ENCODE measurements at places on chromosomes 12 and 14.

GRCh38 chr12:46886541-46887041 is 60.8 kb upstream of the SLC38A4 start:
- no peak for DNase-seq

DNA sequence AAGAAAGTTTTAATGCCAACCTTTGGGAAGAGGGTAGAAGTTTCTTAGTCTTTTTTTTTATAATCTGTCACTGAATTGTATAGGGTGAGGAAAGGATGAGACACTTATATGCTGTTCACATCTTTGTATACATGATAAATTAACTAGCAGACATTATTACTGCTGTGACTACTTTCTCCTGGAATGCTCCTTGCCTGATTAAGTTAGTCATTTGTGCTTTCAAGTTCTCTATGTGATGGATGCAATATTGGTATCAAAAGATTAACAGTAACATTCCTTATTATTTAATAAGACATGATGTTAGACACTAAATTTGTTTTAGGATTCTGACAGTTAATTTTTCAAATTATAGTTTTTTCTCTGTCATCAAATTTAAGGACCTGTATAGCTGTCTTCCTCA is 223.4 kb upstream of the GARIN2 start:
- DNase-seq: no peak

GRCh38 chr12:12683725-12684124 is 12.3 kb downstream of the GPR19 start:
- DNase-seq: no peak

DNA sequence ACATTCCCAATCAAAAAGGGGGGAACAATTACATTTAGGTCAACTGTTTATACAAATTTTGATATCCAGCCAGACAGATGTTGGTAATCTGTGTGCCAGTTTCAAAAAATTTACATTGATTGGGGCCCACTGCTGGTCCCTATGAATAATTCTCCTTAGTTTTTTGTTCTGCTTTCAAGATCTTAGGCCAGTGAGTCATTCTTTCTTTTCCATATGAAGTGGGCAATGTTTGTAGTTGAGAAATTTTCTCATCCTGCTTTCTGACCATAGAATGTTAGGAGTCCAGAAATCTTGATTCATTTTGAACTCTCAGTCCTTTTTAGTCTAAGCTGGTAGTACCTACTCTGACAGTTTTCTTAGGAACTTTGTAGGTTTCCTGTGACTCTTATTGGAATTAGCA is 244.3 kb downstream of the DIO2 start:
- DNase-seq: no peak

DNA sequence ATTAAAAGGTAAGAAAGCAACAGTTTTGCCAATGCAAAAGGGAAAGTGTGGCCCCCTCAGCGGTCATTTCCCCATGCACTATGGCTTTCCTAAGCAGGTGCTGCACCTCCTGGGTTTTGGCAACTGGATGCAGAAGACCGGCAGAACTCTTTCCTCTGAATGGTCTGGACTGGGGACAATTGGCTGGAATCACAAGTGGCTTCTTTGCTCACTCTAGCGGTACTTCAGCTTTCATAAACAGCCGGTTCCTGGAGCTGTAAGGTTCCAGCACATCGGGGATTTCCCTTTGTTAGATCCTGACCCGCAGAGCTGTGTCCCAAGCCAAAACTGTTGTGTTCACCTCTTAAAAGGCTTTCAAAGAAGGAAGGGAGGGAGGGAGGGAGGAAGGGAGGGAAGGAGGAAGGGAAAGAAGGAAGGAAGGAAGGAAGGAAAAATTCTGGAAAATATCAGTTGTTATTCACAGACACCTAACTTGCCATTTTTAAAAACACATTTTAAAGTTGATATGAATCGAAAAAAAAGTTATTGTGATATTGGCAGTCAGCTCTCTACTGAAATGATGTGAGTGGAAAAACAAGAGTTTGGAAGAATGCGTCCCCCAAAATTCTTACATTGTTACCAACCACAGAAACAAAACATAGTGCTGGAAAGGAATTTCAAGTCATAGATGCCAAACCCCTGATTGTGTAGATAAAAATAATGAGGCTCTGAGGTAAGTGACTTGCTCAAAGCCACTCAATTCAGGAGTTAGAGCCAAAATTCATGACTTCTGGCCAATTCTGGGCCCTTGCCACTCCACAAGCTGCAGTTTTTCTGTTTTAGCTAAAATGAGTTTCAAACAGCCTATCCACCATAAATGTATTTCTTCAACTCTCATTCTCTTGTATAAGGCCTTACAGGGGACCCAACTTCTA is 220.6 kb upstream of the HMGA2 start:
- no peak for DNase-seq

- DNase-seq: no peak
Observed at GRCh38 chr12:58931518-58931917, 11.2 kb upstream of the LRIG3 start.

DNA sequence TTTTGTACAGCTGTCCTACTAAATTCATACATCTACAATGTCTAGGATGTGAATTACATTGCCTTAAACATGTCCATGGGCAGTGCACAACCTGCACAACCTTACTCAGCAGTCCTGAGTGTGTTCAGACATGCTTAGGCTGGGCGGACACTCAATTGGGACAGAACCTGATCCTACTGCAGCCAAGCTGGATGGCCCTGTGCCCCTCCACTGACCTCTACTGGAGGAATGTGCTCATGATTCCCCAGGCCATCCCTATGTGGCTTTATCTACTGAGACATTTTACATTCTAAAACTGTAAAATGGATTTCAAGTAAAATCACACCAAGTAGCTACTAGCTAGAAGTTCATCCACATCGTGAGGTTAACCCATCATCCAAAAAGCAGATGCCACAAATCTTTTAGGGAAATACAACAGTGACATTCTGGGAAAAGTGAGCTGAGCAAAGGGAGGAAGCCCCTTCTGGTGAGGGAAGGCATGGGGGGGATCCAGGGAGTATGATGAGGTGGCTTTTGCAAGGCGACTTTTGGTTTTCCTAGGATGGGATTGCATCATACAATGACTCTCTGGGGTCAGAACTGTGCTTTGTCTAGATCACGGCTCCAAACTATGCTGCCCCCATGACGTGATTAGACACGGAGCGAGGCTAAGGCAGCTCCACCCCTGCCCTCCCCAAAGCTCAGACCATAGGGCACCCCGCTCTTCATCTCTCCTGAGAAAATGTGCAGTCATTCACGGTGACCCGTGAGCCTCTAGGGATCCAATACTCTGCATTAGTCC is 911.7 kb upstream of the TMEM132C start:
- DNase-seq: peak; percentile 9

DNA sequence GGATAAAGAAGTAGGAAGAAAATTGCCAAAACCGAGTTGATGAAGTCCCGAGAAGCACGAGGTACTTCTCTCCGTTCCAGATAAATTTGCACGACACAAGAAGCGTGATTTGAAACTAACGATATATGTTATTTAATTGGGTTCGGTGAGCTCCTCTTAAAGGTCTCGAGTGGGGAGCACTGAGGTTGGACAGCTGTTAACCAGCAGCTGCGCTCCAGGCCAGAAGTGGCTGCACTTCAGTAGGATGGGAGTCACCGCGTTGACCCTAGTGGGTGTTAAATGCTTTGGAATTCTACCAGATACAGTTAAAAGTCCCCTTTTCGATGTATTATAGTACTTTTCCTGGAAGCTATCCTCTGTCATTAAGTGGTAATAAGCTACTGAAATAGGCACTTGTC is 953 bp upstream of the DCAF5 start:
- peak; percentile 31 for DNase-seq

GRCh38 chr12:15688202-15688736 is 100.9 kb downstream of the EPS8 start:
- peak; percentile 60 for DNase-seq

- DNase-seq: peak; percentile 23
Observed at GRCh38 chr12:26102953-26103352, 21.9 kb downstream of the BHLHE41 start.

GRCh38 chr14:103928011-103928890 is at the start of gene TDRD9:
TDRD9 (plus strand) TSS chr14:103928456; CDS start chr14:103928510, 54 bp downstream.
- no peak for DNase-seq

- DNase-seq: no peak
Observed at GRCh38 chr12:80443974-80444666, at the start of gene PTPRQ. PTPRQ (plus strand) TSS chr12:80444235; CDS start chr12:80444346, 111 bp downstream.

GRCh38 chr14:53954551-53955228 is 1.9 kb downstream of the BMP4 start:
- DNase-seq: no peak

GRCh38 chr12:17640615-17641014 is 449.4 kb downstream of the RERGL start:
- DNase-seq: no peak

GRCh38 chr12:89709995-89710872 is 1.6 kb upstream of the ATP2B1 start:
- peak; percentile 68 for DNase-seq

- DNase-seq: no peak
Observed at GRCh38 chr12:47270782-47271664, 191.3 kb upstream of the AMIGO2 start.

DNA sequence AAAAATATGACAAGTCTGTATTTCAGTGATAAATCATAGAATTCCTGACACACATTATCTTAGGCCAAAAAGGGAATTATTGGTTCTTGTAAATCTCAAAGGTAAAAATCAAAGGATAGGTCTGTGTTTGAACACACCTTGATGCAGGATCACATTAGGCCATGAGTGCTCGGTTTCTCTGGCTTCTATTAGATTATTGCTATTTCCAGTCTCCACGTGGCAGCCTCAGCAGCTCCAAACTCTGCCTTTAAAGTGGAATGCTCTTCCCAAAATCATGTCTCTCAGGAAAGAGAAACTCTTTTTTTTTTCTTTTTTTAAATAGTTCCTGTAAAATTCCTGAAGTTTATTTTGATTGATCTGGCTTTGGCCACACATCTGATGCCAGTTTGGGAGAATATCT is 105.6 kb upstream of the FRMD6 start:
- DNase-seq: no peak

- DNase-seq: no peak
Observed at GRCh38 chr14:62665286-62665685, 380.0 kb downstream of the KCNH5 start.

GRCh38 chr12:93911396-93911795 is 234.2 kb downstream of the CRADD start:
- DNase-seq: no peak

GRCh38 chr12:89225401-89225800 is 126.9 kb downstream of the DUSP6 start:
- DNase-seq: peak; percentile 71

DNA sequence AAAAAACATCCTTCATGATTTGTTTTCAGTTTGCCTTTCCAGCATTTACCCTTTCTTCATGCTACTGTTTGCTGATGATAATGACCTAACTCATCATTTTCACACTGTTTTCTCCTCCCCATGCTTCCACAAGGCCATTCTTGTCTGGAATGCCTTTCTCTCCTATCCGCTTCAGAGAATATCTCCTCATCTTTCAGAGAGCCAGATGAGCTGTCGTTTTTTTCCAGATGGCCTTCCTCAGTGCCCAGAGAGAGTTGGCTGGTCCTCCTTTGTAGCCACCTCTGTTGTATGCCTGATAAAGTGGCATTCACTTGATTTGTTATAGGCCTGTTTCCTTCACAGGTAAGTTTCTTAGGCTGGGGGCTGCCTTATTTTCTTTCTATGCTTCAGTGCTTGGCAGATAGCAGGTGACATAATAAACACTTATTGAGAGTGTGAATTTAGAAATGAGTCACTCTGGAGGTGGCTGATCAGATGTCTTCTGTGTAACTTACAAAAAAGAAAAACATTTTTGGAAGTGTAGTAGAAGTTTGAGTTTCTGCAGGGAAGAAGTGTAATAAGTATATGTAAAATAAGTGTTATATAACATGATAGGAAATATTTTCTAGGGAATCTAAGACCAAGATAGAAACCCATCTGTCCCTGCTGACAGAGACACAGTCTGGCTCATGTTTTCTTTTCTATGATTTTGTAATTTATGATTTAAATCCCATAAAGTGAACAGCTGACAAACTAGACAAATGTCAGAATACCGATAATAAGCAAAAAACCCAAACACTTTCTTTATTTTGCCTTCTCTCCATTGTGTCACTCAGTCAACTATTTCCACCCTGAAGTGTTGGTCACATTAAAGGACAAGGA is 174.5 kb downstream of the DACT1 start:
- DNase-seq: no peak

DNA sequence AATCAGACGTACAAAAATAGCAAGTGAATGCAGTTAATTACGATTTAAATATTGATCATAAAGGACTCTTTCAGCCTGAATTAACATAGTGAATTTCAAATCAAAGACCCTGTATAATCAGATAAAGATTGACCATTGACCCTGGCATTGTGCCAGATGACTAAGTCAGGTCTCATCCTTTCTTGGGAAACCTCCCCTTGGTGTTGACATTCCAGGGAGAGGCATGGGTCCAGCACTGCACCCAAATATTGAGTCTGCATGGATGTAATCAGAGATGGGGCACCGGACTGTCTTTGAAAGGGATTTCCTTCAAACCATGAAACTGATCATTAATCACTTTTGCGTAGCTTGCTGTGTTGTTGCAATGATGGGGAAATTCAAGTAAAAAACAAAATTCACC is 1138.2 kb downstream of the BCL11B start:
- no peak for DNase-seq

DNA sequence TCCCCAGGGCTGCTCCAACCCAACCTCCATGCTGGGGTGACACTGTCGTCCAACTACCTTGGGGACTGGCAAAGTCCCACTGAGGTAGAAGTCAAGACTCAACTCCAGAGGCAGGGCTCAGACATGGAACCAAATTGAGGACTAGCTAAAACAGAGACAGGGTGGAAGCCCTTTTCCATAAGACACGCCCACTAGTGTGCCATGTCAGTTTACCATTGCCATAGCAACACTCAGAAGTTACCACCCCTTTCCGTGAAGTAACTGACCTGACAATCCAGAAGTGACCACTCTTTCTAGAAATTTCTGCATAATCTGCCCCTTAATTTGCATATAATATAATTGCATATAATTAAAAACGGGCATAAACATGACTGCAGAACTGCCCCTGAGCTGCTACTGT is 409.6 kb downstream of the MED13L start:
- DNase-seq: no peak

DNA sequence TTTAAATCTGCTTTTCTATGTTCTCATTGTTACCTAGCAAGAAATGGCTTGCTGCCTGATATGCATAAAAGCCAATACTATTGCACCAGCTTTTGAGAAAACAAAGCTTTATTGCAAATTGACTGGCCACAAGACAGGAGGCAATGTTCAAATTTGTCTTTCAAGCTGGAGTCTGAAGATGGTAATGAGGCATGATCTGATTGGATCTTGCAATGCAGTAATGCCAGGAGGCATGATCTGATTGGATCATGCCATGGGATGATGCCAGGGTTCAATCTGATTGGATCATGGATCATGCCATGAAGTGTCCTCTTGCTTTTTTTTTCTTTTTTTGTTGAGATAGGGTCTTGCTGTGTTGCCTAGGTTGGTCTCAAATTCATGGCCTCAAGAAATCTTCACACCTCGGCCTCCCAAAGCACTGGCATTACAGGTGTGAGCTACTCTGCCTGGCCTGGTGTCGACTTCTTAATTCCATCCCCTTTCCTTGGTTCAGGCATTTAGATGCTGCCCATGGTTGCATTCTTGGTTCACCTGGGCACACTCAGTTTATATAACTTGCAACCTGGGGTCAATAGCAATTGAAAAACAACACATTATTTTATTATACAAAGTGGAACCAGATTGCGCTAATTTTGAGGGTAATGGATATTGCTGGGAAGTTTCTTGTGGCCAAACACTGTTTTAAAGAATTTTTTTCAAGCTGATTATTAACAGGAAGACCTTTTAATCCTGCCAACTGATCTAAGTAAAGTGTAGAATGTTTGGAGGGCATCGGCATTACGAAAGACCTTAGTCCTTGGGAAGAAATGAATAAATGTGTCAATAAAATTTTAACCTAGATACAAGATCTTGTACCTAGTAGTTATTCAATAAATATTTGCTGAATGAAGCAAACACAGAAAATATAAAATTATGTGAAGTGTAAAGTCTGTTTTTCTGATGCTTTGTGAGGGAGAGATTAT is 38.8 kb downstream of the HSD17B6 start:
- no peak for DNase-seq

All from suppressor macrophage treated with lipopolysaccharide for 4 hours (primary cell).